IPS DF 6.9 (cell line): ENCODE measurements at places on chromosomes 7 and 10.

DNA sequence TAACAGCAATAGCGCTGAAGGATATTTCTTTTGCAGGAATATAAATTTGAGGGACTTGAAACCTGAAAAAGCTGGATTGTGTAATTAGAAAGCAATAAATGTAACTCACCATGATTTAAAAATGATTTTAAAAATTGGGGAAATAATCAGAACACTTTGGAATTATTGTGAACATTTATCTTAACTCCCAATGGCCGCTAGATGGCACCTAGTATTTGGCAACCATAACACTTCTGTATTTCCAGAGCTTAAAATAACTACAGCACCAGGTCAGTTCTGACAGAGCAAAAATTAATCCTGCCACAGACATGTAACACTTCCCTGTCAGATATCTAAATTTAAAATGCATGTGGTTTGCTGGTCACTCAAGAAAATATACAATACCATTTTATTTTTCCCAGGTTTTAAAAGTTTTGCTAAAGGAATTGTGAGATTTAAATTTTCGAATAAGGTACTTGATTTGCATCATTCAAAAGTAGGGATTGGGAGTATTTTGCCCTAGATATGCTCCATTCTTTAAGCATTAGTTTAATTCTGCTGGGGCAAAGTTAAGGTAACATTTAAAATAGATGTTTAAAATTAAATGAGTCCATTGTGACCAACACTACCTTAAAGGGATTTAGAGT is 144.5 kb downstream of the PPP1R3A start:
- no peak for DNase-seq

DNA sequence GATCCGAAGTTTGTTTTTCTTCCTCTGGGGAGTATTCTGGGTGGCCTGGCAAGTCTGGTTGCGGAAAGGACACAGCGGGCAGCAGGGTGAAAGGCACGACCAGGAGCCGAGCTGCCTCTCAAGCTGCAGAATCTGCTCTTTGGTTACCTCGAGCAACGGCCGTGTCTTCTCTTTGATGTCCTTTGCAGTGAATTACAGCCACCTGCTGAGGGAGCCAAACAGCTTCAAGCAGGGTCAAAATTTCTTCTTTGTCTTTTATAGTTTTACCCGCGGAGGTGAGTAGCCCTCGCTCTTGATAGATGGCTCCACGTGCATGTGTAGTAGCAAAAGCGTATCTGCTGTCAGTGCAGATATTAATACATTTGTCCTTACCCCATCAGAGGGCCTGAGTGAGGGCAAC is 177.3 kb upstream of the MBL2 start:
- DNase-seq: no peak

GRCh38 chr10:11603741-11604140 is 7.7 kb downstream of the USP6NL start:
- DNase-seq: no peak

DNA sequence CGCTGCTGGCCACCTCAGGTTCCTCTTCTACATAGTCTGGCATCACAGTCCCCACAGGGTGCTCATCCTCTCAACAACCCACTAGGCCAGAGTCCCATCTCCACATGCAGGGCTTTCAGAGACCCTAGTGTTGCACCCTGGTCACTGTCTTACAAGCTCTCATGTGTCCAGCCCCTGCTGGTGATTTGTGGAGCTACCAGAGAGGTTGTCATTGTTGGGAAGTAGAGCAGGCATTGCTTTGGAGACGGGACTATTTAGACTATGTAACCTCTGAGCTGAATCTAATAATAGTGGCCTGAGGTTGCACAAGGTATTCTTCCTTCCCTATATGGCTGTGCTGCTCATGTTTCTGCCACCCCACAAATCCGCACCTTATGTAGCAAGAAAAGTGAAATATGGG is 135.3 kb upstream of the VWC2 start:
- no peak for DNase-seq
